Fibroblast of skin of back (primary cell): ENCODE measurements at places on chromosomes 16 and 17.

GRCh38 chr16:5175266-5175665 lies 77.7 kb upstream of the EEF2KMT start:
- DNase-seq: no peak

- no peak for DNase-seq
Measured at GRCh38 chr17:67041531-67041930, 2.8 kb upstream of the CACNG1 start.

DNA sequence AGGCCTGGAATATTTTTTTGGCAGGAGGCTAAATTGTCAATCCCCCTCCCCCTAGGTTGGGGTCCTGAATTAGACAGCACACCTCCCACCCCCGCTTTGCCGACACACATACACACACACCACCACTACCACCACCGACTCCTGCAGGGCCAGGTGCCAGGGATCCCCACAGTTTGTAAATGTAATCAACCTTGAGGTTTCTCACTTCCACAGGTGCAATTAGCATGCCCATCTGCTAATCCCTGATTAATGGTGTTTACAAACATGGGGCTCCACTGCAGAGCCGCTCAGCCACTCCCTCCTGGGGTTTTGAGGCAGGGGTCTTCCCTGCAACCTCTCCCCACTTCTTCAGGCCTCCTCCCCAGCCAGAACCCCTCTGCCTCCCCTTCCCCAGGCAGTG lies 11.8 kb downstream of the MRM1 start:
- no peak for DNase-seq

DNA sequence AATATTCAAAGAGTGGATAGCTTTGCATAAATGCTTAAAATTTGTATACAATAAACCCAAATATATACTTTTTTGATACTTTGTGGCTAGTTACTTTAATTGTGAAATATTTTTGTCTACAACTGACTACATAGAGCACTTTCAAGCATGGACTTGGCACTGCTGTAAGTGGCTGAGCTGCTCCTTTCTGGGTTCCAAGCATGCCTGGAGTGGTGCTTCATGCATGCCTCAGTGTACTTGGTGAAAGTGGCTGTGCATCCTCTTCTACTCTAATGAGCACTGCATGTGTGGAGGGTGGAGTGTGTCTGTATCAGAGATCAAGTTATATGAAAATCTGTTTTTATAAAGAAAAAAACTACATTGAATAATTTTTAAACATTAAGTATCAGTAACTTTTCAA lies 94.1 kb downstream of the OMG start:
- DNase-seq: peak; percentile 17

DNA sequence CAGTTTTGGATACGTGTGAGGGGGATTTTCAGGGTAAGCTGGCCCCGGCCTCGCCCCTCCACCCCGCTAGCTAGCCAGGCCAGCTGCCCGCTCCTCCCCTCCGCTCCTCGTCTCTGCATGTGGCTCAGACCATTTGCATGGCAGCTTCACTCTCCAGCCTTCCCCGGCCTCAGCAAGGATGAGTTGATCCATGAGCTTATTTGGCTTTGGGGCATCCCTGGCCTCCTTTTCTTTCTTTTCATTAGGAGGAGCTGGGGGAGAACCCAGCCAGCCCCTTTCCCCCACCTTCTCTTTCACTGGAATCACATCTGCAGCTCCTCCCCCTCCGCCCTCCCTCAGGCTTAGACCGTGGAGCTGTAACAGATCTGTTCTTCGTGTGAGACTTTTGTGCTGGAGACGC lies 30.7 kb downstream of the ELAC2 start:
- DNase-seq: no peak
